ENCODE measurements at places on chromosomes 6 and 20.
A peak's percentile ranks its signal among the peaks of the same experiment; 100 is the strongest.

DNA sequence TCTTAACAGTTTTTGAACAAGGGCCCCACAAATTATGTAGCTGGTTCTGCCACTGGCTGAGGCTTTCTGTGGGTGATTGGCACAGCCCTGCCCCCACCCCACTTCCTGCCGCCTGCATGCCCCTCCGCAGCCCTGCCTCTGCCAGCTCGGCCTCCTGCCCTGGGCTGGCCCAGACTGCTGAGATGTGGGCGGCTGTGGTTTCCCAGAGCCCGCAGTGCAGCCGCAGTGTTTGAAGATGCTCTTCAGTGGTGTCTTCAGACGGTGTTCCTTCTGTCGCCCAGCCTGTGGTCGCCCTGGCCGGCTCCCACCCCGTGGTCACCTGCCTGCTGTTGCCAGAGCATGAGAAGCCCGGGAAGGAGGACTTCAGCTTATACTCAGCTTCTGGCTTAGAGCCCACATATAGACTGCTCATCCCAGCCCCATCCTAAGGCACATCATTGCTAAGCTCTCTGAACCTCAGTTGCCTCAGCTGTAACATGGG, 154.3 kb downstream of the VEGFA start:
- DNase-seq, result peak; percentile 5

DNA sequence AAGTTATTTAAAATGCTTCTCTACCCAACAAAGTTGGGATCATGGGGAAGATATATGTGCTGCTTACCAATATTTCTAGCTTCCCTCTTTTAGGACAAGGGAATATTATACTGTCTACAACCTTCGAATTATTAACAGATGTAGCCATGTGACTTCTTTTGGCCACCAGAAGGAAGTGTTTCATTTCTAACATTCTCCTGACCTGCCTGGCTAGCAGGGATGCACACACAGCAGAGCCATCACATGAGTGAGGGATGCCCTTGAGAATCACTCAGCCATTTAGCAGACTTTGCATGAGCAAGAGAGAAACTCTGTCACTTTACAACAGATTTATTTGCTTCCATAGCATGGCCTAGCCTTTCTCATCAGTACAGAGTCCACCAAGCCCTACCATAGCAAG, 230.7 kb upstream of the MARCKS start:
- no peak for DNase-seq

DNA sequence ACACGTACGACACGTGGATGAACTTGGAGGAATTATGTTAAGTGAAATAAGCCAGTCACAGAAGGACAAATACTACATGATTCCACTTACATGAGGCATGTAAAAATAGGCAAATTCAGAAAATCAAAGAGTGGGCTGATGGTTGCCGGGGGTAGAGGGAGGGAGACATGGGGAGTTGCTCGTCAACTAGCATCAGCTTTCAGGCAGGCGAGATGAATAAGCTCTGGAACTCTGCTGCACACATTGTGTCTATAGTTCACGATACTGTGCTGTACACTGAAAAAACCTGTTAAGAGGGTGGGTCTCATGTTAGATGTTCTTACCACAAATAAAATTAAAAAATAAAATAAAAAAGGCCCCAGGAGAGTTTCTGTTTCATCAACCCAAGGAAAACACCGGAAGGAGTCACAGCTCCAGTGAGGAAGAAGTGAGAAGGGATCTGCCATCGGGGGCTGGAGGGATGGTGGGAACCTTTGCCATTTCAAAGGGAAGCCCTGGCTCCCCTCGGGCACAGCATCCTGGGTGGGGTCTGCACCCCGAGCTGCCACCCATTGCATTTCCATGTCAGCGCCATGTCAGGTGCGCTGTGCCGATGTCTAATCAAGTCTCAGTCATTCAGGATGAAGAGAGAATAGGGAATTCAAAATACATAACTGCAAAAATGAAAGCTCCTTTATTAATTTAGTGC, 98.3 kb downstream of the SLC22A23 start:
- DNase-seq, result no peak

DNA sequence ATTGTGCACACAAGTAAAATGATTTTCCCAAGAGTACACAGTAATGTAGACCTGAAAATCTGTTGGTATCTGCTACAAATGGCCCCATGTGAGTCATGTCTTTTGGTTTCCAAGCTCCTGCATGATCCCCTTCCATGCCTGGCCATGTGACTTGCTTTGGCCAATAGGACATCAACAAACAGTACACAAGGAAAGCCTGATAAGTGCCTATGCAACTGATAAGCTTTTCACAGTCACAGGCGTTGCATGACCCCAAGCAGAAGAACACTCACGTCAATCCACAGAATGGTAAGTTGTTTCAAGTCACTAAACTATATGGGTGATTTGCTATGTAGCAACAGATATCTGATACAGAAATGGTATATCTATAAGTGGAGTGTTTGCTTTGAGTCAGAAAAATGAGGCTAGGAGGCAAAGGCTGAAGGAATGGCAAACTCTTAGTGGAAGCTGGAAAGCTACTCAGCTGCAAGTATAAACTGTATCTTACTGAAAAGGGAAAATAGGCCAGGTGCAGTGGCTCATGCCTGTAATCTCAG, 160.1 kb upstream of the BEND3 start:
- DNase-seq, result no peak

DNA sequence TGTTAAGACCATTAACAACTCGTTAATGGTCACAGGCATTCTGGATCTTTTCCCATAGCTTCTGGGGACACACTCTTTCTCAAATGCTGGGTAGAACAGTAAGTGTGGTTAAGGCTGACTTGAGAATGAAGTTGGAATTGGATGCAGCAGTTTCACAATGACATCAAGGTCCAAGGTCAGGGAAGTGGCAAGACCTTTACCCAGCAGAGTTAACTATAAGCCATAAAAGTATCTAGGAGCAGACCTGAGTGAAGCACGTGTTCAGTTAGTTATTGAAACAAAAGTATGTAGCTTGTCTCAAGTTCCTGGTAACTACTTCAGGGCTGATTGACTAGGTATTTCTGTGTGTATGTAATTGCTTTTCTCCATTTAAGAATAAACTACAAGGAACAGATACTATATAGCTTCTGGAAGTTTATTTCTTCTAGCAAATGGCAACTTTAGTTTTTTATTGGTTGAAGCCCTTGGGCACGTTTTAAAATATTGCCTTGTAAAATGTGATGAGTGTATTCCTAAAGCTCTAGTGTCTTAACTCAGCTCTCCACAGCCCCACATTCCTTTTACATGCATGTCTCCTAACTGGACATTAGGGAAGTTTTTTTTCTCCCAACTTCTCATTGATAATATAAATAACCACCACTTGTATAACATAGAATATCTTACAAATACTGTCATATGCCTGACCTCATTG, 479.0 kb upstream of the CITED2 start:
- no peak for DNase-seq

DNA sequence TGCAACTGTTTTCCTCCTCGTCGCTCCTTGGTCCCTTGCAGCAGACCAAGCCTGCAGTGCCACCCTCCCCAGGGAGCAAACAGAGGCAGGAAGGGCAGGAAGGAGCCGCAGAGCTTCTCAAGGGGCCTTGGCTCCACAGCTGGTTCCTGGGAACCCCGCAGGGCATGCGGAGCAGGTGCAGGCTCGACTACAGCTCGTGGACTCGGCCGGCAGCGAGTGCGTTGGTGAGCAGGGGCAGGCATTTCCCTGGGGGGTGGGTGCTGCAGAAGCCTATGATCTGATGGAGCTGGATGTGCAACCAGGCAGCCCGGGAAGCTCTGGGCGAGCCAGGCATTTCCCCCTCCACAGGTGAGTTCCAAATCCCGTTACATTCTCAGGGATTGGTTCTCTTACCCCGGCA, 37.1 kb downstream of the FRMD1 start:
- DNase-seq, result no peak

DNA sequence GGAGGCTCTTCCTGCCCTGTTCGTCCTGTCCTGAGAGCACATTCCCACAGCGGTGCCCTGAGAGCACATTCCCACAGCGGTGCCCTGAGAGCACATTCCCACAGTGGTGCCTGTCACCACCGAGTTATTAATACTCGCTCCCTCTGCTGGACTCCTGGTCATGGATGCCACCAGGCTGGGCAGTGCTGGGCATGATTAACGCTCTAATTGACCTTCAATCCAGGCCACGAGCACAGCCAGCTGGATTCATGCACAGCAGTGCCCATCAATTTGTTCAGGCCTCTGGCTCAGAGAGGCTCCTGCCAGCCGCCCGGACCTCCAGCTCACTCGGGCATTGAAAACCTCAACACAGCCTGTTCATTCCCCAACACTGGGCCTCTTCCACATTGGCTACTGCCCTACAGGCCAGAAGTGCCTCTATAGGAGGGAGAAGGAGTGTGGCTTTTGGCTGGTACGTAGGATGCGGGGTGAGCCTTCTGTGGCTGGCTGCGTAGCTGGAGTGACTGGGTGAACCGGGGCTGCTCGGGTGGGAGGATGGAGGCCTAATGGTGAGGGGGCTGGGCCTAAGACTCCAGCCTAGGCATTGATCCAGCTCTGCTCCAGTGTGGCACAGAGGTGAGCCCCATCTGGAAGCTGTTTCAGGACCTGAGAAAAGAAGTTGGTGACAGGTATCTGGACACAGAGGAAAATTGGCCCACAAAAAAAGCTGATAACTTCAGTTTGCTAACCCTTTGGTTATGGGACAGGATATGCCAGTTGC, 9.3 kb downstream of the IP6K3 start:
- no peak for DNase-seq

- DNase-seq, result no peak
These were observed 36.4 kb upstream of the RNF144B start for GRCh38 chr6:18350712-18351111.

- no peak for DNase-seq
These were observed 116.1 kb upstream of the TRAF3IP2 start for GRCh38 chr6:111721753-111722154.

GRCh38 chr6:167504385-167504961, 179.6 kb downstream of the TTLL2 start:
- no peak for DNase-seq

- no peak for DNase-seq
These were observed 22.2 kb downstream of the TFEB start for GRCh38 chr6:41713159-41713649.

- DNase-seq, result no peak
These were observed 138.8 kb upstream of the HMGN3 start for GRCh38 chr6:79373246-79373645.

GRCh38 chr6:151948002-151948743, 140.7 kb downstream of the ESR1 start:
- no peak for DNase-seq

- no peak for DNase-seq
These were observed 66.1 kb upstream of the MLN start for GRCh38 chr6:33869826-33870423.

GRCh38 chr6:122694075-122694474, 83.9 kb downstream of the PKIB start:
- DNase-seq, result no peak

DNA sequence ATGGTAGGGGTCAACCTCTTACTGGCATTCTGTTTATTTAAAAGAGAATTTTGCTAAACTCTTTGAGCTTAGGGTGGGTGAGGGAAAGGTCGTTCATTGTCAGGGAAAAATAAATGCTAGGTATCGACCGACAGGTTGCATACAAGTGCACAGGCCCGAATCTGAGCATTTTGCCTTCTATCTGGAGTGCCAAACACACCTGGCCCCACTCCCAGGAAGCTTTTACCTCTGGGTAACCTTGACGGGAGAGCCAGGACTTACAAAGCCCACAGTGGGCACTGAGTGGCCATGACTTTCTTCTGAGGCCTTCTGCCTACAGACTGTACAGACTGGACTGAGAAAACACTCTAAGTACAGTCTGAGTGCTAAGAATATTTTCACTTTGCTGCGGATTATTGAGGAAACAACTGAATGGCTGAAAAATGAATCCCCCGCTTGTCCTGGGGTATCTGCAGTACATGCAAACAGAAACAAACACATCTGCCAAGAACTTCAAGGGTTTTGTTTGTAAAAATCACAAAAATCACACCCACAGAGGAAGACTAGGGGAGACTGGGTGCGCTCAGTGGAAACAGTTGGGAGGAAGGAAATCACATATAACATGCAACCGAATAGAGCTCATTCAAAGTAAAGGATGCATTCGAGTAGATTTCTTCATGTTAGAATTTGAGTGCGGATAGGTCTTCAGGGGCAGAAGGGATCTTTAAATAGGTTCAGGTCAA, 152.8 kb downstream of the NFATC2 start:
- DNase-seq, result no peak

- DNase-seq, result no peak
These were observed 31.8 kb upstream of the RALGAPA2 start for GRCh38 chr20:20744170-20744725.

- DNase-seq, result no peak
These were observed 105.5 kb downstream of the DLL1 start for GRCh38 chr6:170185175-170185978.

DNA sequence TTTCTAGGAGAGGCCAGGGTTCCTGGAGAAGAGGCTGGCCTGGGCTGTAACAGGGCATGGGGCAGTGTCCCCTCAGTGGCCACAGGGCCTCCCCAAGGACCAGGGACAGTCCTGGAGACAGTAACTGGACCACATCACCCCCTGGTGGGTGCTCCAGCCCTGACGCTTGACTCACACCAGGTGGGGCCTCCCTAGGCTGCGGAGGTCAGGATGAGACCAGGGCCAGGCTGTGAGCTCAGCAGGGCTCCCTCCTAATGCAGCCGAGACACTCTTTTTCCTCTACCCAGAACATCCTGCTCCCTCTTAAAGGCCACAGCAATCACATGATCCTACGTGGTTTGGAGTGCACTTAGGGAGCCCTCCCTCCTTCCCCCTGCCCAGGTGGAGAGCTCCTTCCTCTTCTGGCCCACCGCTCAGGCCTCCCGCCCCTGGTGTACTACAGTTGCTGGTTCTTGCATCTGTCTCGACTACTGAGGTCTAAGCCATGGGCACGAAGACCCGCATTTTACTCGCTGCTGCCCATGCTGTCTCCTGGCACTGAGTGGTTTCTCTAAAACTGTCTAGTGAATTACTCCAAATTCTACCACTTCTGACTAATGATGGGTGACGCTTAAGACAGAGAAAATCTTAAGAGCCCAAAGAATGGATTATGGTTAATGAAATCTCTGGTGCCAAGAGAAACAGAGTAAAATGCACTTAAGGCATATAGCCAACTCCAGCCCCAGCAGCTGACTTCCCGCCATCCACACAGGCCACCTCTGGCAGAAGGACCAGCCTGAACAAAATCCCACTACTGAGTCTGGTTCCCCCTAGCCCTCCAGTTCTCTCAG, 166.1 kb upstream of the CST7 start:
- no peak for DNase-seq

DNA sequence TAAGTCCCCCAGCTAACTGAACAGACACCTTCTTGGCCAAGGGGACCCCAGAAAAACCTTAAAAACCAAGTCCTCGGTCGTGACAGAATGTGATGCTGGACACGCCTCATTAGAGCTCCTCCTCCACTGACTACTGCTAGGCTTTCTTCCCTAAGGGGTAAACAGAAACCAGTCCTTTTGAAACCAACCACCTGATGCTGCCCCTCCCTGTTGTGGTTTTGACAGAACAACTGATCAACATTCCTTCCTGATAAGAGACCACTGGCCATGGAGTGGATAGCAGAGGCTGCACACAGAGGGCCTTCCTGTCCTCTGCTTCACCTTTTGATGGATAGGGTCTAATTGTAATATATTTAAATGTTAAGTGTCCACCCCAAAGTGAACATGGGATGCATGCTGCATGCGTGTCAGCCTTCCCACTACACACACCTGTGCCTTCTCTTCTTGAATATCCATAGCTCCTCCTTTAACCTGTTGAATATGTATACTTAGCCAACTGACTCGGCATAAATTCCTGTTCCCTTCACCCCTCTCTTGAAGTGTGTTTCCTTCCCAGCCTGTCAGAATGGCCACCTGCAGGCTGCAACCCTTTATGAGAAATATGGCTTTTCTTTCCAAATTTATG, 27.9 kb upstream of the SLC2A12 start:
- DNase-seq, result no peak
